NCI-H1092 (cell line): ENCODE measurements at places on chromosomes 13 and 19.

DNA sequence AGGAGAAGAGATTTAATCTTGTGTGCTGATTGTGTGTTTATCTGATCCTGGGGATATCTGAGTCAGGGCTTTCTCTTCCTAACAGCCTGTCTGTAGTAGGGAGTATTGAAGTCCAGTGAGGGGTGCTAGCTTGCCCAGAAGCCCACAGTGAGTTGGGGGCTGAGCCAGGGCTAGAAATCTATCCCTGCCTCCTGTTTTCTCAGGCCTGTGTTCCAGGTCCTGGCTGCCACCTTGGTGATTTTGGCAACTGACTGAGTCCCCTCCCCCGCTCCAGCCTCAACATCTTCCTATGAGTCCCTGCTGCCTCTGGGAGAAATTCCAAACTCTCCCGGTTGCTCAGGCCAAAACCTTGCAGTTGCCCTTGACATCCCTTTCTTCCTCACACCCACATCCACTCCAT, 7.7 kb upstream of the NOVA2 start:
- DNase-seq, result no peak

DNA sequence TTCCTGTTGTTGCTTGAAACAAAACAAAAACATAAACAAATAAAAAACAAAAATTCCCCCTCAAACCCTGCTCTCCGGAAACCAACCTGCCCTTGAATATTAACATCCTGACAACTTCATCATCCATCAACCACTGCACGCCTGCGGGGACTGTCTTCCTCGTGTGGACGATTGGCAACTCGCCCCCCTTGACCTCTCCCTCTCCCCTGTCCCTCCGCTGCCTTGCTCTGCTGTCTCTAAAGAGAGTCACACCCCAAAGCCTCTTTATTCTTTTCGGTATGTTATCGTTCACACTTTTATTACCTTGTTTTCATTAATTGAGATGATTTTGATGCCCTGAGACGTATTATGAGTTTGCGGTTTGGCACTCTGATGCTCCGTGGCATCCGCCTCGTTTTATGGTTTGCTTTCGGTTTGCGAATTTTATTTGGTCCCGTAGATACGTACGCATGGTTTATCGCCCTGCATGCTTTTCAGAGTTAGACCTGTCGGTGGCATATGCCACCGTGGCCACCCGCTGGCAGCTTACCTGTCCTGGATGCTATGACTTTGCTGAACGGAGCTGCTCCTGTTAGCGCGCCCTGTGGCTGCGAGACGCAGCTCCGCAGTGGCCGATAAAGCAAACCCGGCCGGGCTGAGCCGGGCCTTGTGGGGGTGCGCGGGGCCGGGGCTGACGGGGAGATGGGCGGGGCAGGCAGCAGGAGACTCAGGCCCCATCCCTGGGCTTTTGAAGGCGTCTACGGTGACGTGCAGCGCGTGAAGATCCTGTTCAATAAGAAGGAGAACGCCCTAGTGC, 10.6 kb downstream of the PTBP1 start:
- DNase-seq, result no peak

- no peak for DNase-seq
These were observed 432.5 kb downstream of the FGF9 start for GRCh38 chr13:22103046-22104027.

- DNase-seq, result peak; percentile 79
These were observed 17.6 kb downstream of the RANBP3 start for GRCh38 chr19:5960005-5961001.

GRCh38 chr19:15721268-15721667, 6.6 kb upstream of the OR10H2 start:
- DNase-seq, result no peak

DNA sequence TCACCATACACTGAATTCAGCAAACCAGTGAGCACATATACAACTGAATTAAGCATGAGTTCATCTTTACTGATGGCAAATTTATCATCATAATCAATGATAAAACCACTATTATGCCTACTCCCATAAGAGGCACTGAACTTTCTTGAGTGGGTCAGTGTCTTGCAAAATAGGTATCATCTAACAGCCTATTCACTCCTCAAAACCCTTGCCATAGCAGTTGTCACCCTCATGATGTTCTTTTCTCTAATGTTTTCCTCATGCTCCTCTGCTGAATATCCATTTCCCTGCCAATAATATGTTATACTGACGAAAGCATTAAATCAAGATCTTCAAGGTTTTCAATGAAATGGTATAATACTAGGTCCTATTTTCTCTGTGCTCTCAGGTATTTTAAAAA, 5.6 kb downstream of the ARGLU1 start:
- DNase-seq, result no peak

DNA sequence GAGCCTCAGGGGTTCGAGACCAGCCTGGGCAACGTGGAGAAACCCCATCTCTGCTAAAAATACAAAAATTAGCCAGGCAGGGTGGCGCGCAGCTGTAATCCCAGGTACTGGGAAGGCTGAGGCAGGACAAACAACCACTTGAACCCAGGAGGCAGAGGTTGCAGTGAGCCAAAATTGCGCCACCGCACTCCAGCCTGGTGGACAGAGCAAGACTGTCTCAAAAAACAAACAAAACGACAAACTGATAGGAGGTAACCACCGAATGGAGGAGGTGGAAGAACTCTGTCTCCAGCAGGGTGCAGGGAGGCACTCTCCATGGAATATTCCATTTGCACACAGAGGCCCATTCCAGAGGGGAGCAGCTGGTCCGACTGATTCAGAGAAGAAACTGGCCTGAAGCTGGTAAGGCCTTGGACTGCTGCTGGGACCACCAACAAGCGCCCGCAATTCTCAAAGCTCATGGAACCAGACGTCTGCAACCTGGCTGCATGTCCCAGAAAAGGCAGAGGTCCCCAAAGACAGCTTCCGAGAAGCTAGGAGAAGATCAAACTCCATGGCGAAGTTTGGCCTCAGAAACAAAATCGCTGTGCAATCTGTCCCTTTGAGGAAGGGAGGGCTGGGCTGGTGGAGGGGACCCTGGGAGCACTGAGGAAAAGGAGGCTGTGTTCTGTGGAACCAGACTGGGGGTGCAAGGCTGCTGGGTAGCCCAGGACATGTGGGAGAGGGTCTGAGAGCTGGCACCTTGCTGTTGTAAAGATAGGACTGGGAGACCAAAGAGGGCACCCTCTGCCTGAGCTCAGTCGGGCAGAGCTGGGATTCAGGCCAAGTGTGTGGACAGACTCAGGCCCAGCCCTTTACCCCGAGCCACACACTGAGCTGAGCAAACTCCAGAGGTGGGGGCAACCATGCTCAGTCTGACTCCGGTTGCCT, 35.2 kb downstream of the SLC25A42 start:
- no peak for DNase-seq

GRCh38 chr19:18901491-18901890, 5.5 kb upstream of the CERS1 start:
- no peak for DNase-seq

GRCh38 chr19:4388337-4389063, 11.8 kb downstream of the SH3GL1 start:
- DNase-seq, result no peak

- DNase-seq, result no peak
These were observed 10.7 kb downstream of the MARCHF2 start for GRCh38 chr19:8423817-8424223.

GRCh38 chr19:1651568-1652291, 685 bp downstream of the TCF3 start:
- no peak for DNase-seq

- DNase-seq, result no peak
These were observed 41.2 kb downstream of the PCCA start for GRCh38 chr13:100130092-100130491.

- DNase-seq, result no peak
These were observed 7.4 kb upstream of the OXGR1 start for GRCh38 chr13:97001636-97002035.

DNA sequence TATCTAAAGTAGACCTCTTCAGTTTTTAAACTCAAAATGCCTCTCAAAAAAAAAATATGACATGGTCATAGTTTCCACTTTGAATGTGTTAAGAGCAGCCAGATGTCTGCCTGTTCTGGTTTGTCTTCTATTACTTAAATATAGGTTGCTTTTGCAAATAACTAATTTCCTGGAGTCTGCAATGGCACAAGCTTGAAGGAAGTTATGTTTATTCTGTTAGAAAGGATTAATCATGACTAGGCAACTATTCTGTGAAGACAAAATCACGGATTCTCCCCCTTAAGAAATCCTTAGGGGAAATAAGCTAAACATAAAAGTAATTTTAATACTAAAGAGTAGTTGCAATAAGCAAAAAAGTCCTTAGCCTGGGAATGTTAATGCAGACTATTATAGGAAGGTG, 26.3 kb downstream of the SKA3 start:
- DNase-seq, result no peak

- no peak for DNase-seq
These were observed 15.5 kb downstream of the KLF2 start for GRCh38 chr19:16340092-16340491.

- no peak for DNase-seq
These were observed 62.2 kb upstream of the NBEA start for GRCh38 chr13:34879851-34880250.

- DNase-seq, result no peak
These were observed 5.1 kb downstream of the NOTCH3 start for GRCh38 chr19:15195371-15196334.

DNA sequence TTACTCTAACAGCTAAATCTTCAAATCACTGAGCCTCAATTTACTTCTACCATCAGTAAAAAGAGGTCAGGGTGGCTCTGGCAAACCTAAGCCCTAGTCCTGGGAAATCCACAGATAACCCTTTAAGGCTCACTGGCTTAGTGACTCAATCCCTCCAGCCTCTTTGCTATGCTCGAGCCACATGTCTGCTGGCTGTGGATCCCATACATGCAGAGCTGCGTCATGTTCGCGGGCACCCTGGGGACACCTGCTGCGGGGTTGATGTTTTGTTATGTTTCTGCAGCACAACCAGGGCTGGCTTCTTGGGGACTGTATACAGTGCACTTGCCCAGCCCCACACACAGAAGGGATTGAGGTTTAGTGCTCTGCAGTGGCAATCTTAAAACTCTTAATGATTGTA, 41.6 kb upstream of the C13orf42 start:
- DNase-seq, result no peak

GRCh38 chr13:107743983-107744382, 471.4 kb downstream of the LIG4 start:
- no peak for DNase-seq

DNA sequence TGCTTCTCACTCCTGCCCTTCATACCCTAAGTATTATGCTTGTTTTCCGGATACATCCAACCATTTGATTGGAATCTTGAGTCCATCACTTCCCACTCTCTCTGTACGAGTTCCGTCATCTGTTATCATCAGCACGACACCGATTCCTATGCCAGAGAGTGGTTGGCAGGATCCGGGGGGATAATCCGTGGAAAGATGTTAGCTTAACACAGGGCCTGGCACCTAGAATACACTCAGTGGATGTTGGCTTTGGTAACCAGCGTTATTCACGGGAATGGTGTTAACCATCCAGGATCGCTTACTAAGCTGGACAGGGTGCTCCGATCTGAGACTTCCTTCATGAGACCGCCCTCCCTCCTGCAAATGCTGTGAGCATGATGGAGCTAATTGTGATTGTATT, 12.4 kb downstream of the VSTM2B start:
- no peak for DNase-seq

DNA sequence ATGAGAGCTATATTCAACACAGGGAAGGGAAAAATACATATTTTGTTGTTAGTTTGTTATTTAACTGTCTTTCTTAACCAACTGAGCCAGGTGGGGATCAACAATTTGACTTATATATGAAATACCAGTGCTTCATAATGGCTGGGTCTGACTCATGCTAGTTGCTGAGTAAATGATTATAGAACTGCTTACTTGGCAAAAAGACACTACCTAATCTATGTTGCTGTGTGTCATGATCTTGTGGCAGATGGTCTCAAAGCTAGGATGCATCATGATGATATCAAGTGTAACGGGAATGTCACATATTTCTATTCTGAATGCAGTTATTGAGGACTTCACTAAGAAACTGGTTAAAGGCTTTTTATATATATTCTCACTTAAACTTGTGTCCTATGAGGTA, 727.4 kb upstream of the SLITRK1 start:
- DNase-seq, result no peak

DNA sequence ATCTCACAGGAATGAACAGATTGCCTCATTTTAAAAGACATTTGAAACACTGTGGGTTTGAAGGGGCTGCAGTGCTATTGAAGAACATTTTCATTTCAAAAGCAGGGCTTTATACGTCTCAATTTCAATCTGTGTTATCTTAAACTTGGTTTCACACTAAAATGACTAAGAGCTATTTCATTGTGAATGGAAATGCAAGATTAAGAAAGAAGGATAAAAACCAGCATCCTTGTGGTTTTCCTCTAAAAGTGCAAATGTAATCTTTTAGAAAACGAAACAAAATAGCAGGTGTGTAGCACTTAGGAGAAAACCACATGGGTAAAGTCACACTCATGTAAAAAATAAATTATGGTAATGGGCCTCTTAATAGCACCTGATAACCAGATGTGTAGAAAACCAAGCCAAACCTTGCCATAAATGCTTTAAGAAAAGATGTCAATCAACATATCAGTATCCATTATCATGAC, 397.7 kb downstream of the GPC6 start:
- DNase-seq, result no peak

GRCh38 chr13:112464720-112465119, 88.6 kb downstream of the SPACA7 start:
- no peak for DNase-seq

DNA sequence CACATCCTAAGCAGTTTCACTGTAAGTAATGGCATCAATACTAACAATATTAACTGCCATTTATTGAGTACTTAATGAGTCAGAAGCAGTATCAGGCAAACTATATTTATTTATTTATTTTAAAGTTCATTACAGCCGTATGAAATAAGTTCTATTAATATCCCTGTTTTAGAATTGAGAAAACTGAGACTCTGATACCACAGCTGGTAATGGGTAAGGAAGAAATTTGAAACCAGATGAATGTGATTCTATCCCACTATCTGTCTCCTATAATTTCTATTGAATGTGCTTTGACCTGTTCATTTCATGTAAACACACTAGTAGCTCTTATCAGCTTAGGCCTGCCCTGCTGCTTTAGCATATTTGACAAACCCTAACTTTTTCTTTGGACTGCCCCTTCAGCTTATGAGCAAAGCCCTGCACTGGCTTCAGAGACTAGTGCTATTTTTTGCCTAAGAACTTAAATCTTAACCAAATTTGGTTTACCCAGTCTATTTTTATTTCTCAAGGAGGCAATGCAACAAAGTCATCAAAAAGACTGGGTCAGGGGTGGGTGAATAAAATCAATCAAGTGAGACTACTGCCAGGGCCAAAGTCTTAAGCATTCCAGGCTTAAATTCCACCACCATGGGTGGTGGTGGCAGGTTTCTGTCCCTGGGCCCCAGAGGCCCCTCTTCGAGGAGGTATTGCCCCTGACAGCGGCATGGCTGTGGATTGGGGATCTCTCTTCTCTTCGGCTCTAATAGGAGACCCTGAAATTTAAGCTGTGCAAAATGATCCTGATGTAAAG, 143.4 kb downstream of the DLEU7 start:
- DNase-seq, result no peak

DNA sequence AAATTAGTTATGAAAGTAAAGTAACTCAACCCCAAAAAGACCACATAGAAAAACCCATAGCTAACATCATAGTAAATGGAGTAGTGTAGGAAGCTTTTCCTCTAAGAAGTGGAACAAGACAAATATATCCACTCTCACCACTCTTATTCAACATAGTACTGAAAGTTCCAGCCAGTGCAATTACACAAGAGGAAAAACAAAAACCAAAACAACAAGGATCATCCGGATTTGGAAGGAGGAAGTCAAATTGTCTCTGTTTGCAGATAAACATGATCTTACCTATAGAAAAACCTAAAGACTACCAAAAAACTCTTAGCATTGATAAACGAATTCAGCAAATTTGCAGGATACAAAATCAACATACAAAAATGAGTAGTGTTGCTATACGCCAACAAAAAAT, 8.5 kb upstream of the SIGLEC8 start:
- no peak for DNase-seq

GRCh38 chr19:8445488-8446001, 770 bp downstream of the HNRNPM start:
- DNase-seq, result peak; percentile 16
